Right lobe of liver (tissue), 6 donors: ENCODE measurements at places on chromosomes 13 and 19. TPM values are rescaled to one million over a fixed set of nuclear protein-coding genes. Genes with fewer than 3 reads are reported as not detected.

- no peak for DNase-seq
These were observed 13.3 kb upstream of the FGF9 start for GRCh38 chr13:21657538-21657937.

- DNase-seq = no peak
These were observed 24.6 kb downstream of the BICRA start for GRCh38 chr19:47633517-47633916.

- DNase-seq = no peak
These were observed 294.5 kb downstream of the ENOX1 start for GRCh38 chr13:43492311-43492710.

- DNase-seq = no peak
These were observed 1.9 kb downstream of the PRX start for GRCh38 chr19:40411125-40411842.

- peak; percentile 87 for DNase-seq
These were observed 33.1 kb downstream of the SLC25A42 start for GRCh38 chr19:19096641-19097627.

- DNase-seq = no peak
These were observed 4.3 kb downstream of the KLC3 start for GRCh38 chr19:45344621-45345505.

The OR7D2 gene
- total RNA-seq = not detected

The LGALS4 gene
- 136 TPM for total RNA-seq

The KLK1 gene
- total RNA-seq = not detected

The CEBPA gene
- 125 TPM for total RNA-seq
